ENCODE measurements at places on chromosomes 7 and 10.

GRCh38 chr10:126504063-126504760 is 115.9 kb upstream of the ADAM12 start:
- no peak for DNase-seq

GRCh38 chr7:118352867-118353453 is 128.5 kb downstream of the ANKRD7 start:
- DNase-seq, result no peak

- DNase-seq, result no peak
These were observed 55.3 kb downstream of the TCAF1 start for GRCh38 chr7:143846692-143847091.

DNA sequence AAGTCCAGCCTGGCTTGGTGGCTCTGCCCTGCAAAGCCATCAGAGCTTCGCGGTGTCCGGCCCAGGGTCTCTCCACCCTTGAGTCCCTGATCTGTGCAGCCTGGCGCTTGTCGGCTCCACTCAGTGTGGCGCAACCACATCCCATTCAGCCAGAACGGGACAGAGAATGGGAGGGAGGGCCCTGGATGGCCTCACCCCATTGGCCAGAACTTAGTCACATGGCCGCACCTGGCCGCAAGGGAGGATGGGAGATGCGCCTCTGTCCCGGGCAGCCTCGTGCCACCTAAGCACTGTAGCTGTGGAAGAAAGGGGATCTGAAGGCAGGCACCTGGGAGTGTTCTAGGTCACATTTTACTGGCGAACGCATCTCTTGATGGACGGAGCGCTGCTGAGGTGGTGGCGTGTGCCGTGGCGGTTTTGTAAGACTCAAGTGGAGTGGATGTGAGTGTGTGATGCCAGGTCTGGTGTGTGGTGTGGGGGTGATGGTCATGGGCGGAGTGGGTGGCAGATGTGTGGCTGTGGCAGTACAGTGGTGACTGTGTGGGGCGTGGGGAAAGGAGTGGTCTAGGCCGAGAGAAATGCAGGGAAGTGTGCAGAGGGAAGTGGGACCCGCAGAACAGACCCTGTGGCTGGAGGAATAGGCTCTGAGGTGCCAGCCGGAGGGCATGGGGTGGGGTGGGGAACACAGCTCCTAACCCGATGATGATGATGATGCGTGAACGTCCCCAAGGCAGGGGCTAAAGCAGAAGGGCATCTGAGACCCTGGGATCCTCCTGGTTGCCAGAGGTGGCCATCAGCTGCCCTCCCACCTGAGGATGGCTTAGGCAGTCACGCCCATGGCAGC is 19.0 kb downstream of the CLEC2L start:
- no peak for DNase-seq
